Dermis microvascular lymphatic vessel endothelial cell (primary cell): ENCODE measurements at places on chromosomes 16 and 17. TPM values are rescaled to one million over a fixed set of nuclear protein-coding genes. Genes with fewer than 3 reads are reported as not detected.

Gene C17orf75
- 16.6 and 24.9 TPM in 2 replicates for total RNA-seq

Gene CCDC40
- total RNA-seq = 0.90 and 2.1 TPM in 2 replicates

Gene ATP2A3
- under 0.01 TPM in 1 of 2 replicates, not detected in the other for total RNA-seq

Gene TMEM170A
- 30.3 and 37.6 TPM in 2 replicates for total RNA-seq

Gene TSPAN10
- total RNA-seq = 0.51 and 0.89 TPM in 2 replicates
